ENCODE measurements at places on chromosomes 16 and 17. TPM values are rescaled to one million over a fixed set of nuclear protein-coding genes. Genes with fewer than 3 reads are reported as not detected.

The TPPP3 gene
- total RNA-seq, result not detected

The CUEDC1 gene
- 0.29 TPM for total RNA-seq

The ITGB3 gene
- total RNA-seq, result not detected

The ARHGAP44 gene
- not detected for total RNA-seq

The DRC3 gene
- 0.52 TPM for total RNA-seq

The AIPL1 gene
- not detected for total RNA-seq

The UTS2R gene
- not detected for total RNA-seq

The GRIN2C gene
- total RNA-seq, result not detected

- peaks cover 17% of the 10 kb centered on the region for H3K4me1 ChIP-seq
- peaks cover 11% of the 10 kb centered on the region for H3K27me3 ChIP-seq
Measured at GRCh38 chr16:24717411-24717810, 12.0 kb upstream of the TNRC6A start.

- DNase-seq, result no peak
- H3K27ac ChIP-seq, result no peak overlapping the region
Measured at GRCh38 chr16:73339821-73340220, 291.9 kb upstream of the ZFHX3 start.

GRCh38 chr17:9001559-9001958, 19.8 kb upstream of the NTN1 start:
- no peaks in the 10 kb centered on the region for H3K36me3 ChIP-seq
- H3K27ac ChIP-seq, result no peak overlapping the region
- H3K4me1 ChIP-seq, result peaks cover 18% of the 10 kb centered on the region
- DNase-seq, result no peak
- peaks cover 48% of the 10 kb centered on the region for H3K27me3 ChIP-seq

- no peaks in the 10 kb centered on the region for H3K4me1 ChIP-seq
- peaks cover 4% of the 10 kb centered on the region for H3K36me3 ChIP-seq
- DNase-seq, result peak; percentile 40
- H3K4me3 ChIP-seq, result no peak overlapping the region
Measured at GRCh38 chr17:3602499-3602898, 6.7 kb downstream of the TRPV1 start.

DNA sequence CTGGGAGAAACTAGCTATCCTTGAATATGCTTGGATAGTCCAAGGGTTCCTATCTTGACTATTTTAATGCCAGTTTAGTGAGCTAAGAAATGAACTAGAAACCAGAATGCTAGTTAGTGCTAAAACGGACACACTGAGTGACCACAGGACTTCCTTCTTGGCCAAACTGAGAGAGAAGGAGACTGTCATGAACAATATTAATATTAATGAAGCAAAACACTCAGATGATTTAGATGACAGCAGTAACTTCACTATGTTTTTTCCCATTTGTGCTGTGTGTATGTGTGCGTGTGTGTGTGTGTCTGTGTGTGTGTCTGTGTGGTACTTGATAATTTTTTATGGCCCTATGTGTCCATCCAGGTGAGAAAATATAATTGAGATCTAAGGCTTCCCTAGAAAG, 2.2 kb upstream of the ATXN1L start:
- peaks cover 40% of the 10 kb centered on the region for H3K4me1 ChIP-seq
- no peaks in the 10 kb centered on the region for H3K27me3 ChIP-seq
- no peak overlapping the region for H3K4me3 ChIP-seq
- H3K36me3 ChIP-seq, result peaks cover 7% of the 10 kb centered on the region

DNA sequence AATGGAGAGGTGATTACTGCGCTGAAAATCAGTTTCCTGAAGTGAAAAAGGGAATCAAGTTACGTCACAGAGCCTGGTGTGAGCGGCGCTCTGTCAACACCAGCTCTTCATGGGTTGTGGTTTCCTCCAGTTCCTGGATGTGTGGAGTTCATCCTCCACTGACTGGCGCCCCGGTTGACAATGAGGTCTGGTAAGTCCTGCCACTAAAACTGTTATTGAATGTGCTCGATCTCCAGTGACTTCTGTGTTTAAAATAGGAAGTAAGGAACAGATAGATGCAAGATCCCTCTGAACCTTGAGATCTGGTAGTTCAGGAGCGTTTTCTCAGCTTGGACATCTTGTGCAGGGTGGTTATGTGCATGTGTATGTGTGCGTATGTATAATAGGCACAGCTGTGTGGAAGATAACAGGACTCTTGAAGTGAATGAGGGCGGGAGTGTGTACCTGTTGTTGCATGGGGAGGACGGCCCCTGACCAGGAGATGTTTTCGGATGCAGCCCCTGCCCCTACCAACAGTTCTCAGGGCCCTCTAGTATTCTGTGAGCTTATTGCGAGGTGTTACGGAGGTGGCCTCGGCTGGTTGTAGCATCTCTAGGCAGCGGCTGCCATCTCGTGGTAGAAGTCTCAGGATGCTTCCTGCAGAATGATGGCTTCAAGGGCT, 22.0 kb upstream of the GOT2 start:
- H3K4me1 ChIP-seq, result peaks cover 8% of the 10 kb centered on the region
- no peaks in the 10 kb centered on the region for H3K27me3 ChIP-seq
- H3K27ac ChIP-seq, result peak overlapping the region; percentile 1
- no peaks in the 10 kb centered on the region for H3K36me3 ChIP-seq
- DNase-seq, result peak; percentile 88

DNA sequence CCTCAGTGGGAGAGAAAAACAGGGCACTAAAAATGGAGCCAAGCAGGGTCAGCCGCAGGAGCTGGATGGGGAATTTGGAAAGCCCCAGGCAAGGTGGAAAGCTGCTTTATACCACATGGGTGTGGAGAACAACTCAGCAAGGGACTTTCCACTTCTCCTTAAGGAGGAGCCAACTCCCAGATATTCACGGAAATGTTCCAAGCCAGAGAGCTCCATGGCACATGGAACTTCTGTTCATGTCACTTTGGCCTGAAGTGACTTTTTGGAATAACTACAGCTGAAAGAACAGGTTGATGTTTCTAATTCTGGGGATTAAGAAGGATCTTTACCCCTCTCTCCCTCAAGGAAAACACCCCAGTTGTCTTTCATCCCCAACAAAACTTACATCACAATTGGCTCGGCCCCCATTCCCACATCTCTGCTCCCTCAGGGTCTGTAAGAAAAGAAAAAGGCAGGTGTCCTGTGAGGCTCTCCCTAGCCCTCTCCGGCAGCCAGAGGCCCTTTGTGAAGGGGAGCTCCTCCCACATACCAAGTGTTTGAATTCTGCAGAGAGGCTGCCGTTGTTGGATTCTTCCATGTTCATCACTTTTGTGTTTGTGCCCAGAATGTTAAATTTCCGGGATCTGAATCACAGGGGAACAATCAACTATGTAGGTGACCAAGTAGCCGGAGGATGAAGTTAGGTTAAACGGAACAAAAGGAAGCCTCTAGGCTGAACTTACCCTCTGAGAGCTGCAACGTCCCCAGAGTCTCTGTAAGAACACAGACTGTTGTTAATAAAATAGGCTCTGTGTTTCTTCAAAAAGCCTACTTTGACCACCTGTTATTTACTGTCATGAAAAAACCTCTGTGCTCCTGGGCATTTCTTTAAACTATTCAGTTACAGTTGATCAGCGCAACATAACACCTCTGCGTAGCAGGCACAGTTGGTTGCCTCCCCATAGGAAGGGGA, 41.0 kb downstream of the STAT5A start:
- peak overlapping the region; percentile 65 for H3K27ac ChIP-seq
- H3K4me3 ChIP-seq, result no peak overlapping the region
- peaks cover 58% of the 10 kb centered on the region for H3K36me3 ChIP-seq
- H3K4me1 ChIP-seq, result peaks cover 22% of the 10 kb centered on the region
- no peaks in the 10 kb centered on the region for H3K27me3 ChIP-seq

GRCh38 chr17:37527249-37527851, 37.7 kb downstream of the DUSP14 start:
- no peaks in the 10 kb centered on the region for H3K4me1 ChIP-seq

DNA sequence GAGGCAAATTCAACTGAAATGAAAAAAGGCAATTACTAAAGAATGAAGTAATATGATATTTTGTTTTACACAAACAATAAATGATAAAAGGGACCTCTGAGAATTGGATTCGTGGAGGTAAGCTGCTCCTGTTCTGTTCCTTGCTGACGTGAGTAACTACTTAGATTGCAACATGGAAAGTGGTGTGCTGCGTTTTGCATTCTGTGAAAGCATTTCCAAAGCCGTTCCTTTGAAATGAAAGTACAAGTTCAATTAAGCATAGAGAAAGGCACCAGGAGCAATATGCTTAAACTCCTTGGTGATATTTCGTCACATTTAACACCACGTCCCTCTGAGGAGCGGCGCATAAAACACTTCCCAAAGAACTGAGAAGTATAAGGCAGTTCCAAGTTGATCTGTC, 381.7 kb downstream of the UTP18 start:
- no peaks in the 10 kb centered on the region for H3K36me3 ChIP-seq
- H3K4me3 ChIP-seq, result no peak overlapping the region
- no peak overlapping the region for H3K27ac ChIP-seq
- no peaks in the 10 kb centered on the region for H3K4me1 ChIP-seq
- H3K27me3 ChIP-seq, result peaks cover 14% of the 10 kb centered on the region

GRCh38 chr16:84502075-84502474, 2.4 kb downstream of the MEAK7 start:
- no peak overlapping the region for H3K27ac ChIP-seq
- no peak overlapping the region for H3K4me3 ChIP-seq
- H3K36me3 ChIP-seq, result peaks cover 9% of the 10 kb centered on the region
- no peak for DNase-seq
- H3K27me3 ChIP-seq, result no peaks in the 10 kb centered on the region
